ENCODE measurements at places on chromosomes 1 and 21. TPM values are rescaled to one million over a fixed set of nuclear protein-coding genes. Genes with fewer than 3 reads are reported as not detected.

- no peak for DNase-seq
Measured at GRCh38 chr1:40786171-40786994, 2.8 kb downstream of the KCNQ4 start.

DNA sequence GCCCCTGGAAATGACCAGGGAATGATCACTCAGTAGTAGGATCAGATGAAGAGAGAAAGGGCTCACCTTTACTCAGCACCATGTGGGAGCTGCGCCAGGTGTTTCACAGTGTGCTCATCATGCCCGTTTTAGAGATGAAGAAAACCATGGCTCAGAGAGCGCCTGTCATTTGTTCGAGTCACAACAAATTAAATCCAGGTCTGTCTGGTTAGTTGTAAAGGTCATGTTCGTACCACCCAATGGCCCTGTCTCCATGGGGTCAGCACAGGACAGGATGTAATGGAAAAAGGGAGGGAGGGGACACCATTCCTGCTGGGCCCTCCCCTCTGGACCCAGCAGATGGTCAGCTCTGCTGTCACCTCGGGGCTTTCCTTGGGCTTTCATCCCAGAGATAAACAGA, 15.2 kb downstream of the KIRREL1 start:
- DNase-seq: no peak

IL19 gene
- total RNA-seq: not detected

- DNase-seq: no peak
Measured at GRCh38 chr1:31693231-31693630, 10.6 kb downstream of the COL16A1 start.

GRCh38 chr1:47235806-47236205, 3.8 kb upstream of the TAL1 start:
- no peak for DNase-seq

LCE1A gene
- not detected for total RNA-seq

DNA sequence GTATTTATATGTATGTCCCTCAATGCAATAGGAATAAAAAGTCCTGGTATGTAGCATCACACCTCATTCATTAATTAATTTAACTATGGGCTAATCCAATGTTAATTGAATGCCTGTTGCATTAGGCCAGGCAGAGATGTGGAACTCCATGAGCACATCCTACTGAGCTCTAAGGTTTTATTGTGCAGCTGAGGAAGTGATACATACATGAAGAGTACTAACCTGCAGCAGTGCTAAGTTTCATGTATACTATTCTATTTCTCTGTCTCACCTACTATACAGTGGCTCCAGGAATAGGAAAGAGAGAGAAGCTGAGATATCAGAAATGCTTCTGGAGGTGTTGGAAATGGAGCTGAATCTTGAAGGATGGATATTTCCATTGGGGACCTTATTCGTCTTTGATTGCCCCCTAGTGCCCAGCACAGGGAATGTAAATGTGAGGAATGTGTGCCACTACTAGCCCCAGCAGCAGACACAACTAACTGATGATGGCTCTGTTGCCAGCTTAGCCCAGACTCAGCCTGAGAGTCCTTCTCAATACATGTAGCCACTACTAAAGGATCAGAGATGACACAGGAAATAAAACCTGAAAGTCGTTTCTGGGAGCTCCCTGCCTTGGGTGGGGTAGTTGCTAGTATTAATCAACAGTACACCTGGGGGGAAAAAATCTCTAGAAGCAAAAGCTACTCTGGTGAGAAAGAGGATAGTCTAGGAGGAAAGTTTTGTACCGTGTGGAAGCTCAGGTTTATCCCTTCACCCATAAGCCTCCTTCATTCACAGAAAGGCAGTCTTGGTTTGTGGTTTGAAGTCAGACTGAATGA, 173.3 kb upstream of the FOXD3 start:
- peak; percentile 70 for DNase-seq

MYOG gene
- not detected for total RNA-seq

TSEN15 gene
- total RNA-seq: 79.7 TPM

NR1I3 gene
- not detected for total RNA-seq

ILF2 gene
- total RNA-seq: 146 TPM

- DNase-seq: no peak
Measured at GRCh38 chr1:112852276-112852675, 103.7 kb downstream of the SLC16A1 start.

RHD gene
- total RNA-seq: not detected

DNA sequence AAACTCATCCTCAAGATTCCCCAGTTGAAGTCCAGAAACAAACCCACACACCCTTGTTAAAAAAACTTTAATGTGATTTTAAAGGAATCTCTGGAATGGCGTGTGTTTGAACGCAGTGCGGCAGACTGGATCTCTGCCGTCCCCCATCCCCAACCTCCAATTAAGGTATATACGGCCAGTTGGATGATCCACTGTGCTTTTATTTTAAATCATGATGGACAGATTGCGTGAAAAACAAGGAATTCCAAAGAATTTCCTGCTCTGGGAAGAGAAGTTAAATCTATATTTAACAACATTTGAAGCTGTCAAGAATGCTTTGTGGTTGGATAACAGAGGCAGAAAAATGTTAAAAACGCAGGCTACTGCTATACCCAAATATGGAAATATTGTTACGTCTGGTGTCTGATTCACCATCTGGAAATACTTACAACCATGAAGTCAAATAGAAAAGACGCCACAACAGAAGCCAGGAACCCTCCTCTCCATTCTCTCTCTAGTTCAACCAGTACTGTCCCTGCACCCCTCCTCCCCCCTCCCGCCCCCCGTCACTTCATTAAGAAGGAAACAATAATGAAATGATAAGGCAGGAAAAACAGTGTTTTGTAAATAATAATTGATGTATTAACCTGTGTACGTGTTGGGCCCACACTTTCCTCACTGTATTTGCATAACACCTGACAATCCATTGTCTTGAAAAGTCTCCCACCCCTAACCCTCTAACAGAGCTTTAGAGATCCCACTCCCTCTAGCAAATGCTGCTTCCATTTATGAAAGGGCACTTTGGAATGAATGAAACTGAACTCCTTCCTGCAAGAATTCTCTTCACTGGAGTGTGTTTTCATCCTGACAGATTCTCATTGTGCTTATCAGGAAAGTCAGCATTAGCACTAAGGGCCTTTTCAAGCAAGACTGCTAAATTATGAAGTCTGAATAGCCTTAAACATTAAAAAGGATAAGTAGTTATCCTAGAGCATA, 2.0 kb upstream of the CCN1 start:
- no peak for DNase-seq

DNA sequence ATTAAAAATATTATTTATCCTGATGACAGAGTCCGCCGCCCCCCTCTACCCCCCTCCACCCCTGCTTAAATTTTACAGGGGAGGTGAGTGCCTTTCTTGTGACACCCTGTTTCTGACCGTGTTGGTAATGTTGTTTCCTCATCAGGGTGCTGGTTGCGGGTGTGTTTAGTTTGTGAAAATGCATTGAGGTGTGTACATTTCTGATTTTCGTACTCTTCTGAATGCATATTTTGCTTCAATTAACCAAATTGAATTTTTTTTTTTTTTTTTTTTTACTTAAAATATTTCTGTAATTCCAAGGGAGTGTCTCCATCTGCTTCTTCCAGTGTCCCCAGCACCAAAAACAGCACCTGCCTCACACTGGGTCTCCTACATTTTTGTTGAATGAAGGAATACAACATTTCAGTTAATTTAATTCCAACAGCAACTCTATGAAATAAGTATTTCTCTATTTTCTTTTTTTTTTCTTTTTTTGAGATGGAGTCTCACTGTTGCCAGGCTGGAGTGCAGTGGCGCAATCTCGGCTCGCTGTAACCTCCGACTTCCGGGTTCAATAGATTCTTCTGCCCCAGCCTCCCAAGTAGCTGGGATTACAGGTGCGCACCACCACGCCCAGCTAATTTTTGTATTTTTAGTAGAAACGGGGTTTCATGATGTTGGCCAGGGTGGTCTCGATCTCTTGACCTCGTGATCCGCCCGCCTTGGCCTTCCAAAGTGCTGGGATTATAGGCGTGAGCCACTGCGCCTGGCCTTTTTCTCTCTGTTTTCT, 5.6 kb upstream of the SLC2A1 start:
- peak; percentile 21 for DNase-seq

GRCh38 chr1:228546541-228547463, 59.6 kb downstream of the RNF187 start:
- DNase-seq: no peak

ZBTB8B gene
- total RNA-seq: not detected

DNA sequence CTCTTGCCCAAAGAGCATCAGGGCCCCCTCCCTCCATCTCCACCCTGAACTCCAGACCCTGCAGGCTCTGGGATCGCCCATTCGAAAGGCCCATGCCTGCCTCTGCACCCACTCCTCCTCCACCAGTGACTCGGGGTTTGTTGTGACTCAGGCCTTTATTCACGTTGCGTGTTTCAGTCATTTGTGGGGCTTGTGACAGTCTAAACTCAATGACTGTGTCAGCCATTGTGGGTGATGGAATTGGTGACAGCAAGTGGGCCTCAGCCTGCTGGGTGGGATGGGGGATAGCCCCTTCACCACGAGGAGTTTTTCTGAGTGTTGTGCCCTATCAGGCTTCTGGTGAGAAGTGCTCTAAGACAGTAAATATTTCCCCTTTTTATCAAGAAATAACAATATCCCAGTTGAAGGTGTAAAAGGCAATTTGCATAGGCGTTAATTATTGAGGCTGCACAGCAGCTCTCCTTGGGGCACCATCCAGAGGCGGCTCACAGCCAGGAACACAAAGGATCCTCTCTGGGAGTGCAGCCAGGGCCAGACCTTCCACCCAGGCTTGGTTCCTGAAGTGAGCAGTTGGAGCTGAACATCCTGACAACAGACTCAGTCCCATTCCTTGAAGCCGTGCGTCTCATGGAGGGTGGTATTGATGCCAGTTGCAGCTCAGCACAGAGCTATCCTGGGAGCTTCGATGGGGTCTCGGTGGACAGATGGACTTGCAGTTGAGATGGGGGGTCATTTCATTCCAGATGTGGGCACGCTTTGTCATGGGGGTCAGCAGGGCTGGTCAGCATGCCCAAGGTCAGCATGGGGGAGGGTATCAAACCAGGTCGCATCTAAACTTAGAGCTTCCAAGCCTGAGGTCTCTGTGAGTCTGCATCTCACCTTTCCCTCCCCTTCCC, 135.6 kb upstream of the CACNA1E start:
- DNase-seq: no peak

PLCH2 gene
- total RNA-seq: 0.11 TPM

DNA sequence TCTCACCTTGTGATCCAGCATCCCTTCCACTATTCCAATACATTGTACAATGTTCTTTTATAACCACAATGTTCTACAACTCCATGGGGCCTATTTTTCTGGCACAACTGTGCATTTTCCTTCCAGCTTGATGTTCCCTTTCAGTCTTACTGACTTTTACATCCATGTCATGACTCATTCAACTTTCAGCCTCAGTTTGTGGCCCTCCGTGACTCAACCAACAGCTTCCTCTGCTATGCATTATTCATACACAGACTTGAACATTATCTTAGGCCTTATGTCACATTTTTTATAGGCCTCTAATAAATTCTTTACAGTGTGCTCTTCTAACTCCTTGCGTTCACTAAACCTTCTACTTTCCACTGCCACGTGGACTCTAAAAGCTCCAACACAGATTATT, 119.4 kb upstream of the PRMT6 start:
- DNase-seq: no peak

- no peak for DNase-seq
Measured at GRCh38 chr1:32743380-32744070, 41.0 kb upstream of the SYNC start.

CYYR1 gene
- not detected for total RNA-seq

- no peak for DNase-seq
Measured at GRCh38 chr1:10389271-10389973, 9.4 kb upstream of the PGD start.

GRCh38 chr1:82934074-82934473, 1064.9 kb downstream of the TTLL7 start:
- no peak for DNase-seq

- no peak for DNase-seq
Measured at GRCh38 chr1:18722270-18722669, 91.6 kb downstream of the PAX7 start.

MLLT11 gene
- 5.3 TPM for total RNA-seq

DNA sequence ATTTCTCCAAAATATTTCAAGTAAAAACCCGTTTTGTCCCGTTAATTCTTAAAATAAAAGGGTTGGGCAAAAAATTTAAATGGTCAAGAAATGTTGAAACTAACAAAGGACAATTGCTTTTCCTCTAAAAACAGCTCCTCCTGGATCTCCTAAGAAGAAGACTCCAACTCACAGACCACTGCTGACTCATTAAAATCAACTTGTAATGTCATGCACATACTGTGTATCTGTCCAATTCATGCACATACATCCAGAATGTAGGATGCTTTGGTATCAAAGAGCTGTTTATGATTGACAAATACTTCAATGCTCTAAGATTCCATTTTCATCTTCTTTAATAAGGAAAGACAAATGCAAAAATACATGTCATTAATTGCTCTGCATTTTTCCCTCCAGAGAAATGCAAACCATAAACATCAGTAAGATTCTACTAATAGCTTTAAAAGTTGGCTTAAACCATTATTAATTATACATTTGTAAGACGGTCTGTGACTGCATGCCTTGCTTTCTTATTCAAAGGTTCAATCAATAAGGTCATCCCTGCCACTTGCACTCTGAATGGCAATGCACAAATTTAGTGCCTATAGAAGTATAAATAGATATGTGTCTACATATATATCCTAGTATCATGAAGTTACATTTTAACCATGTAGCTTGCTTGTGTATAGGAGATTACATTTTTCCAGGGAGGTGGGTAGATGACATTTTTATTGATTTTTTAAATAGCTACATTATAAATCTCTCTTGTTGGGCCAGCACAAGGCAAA, 44.7 kb downstream of the PTGER3 start:
- DNase-seq: no peak

GRCh38 chr1:2847086-2847985, 45.8 kb upstream of the TTC34 start:
- no peak for DNase-seq

ELAPOR1 gene
- total RNA-seq: 0.22 TPM

- no peak for DNase-seq
Measured at GRCh38 chr21:34967509-34968289, 81.4 kb downstream of the RUNX1 start.

- no peak for DNase-seq
Measured at GRCh38 chr21:28944296-28944695, 48.4 kb downstream of the LTN1 start.

GJC2 gene
- not detected for total RNA-seq

DNA sequence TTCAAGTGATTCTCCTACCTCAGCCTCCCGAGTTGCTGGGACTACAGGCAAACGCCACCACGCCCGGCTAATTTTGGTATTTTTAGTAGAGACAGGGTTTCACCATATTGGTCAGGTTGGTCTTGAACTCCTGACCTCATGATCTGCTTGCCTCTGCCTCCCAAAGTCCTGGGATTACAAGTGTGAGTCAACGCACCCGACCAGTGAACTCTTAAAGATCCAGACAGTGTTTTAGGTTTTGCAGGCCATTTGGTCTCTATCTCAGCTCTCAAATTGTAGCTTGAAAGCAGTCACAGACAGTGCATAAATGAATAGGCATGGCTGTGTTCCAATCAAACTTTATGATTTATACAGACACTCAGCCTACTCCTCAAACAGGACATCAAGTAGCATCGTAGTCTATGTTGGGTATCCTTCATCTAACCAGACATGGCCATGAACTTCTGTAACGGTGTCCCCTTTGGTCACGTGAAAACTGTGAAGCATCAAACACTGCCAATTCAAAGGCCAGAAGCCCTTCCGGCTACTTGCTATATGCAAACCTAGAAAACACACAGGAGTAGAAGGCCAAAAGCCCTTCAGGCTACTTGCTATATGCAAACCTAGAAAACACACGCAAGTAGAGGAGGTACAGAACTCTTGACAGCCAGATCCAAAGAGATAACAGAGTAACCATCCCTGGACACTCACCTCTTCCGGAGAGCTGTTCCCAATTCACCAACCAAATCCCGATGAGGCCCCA, 3.1 kb downstream of the FUCA1 start:
- DNase-seq: no peak

Measured in Karpas-422 (cell line).